ENCODE measurements at places on chromosomes 12 and 14.

- DNase-seq: no peak
These were observed 174.5 kb downstream of the MYRFL start for GRCh38 chr12:69999561-69999960.

DNA sequence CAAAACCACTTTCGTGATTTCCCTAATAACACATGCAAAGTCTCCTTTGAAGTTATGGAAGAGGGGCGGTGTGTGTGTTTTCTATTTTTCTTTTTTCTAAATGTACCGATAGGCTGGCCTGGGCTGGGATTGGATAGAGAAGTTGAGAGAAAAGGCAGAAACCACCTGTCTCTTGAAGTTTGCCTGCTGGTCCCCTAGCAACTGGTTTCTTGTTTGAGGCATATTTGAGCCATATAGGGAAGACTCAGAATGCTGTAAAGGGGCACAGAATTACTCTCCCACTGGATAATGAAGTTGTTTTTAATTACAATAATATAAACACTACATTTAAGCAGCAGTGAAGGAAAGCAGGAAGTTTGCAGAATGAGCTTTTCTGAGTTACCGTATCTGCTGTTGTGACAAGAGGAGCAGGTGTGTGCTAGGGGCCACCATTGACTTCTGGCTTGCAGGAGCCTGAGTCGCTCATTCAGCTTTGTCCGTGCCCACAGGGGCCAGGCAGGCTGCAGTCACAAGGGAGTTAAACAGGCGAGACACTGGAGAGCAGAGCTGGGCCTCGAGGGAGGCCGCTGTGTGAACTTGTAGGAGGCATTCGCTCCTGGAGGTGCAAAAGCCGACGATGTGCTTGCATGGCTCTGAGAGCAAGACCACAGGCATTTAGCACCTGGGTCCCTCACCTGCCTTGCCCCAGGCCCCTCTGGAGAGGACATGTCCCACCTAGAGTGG lies 173.8 kb upstream of the RGS6 start:
- no peak for DNase-seq

GRCh38 chr12:54622463-54623183 lies 12.1 kb downstream of the LACRT start:
- no peak for DNase-seq

DNA sequence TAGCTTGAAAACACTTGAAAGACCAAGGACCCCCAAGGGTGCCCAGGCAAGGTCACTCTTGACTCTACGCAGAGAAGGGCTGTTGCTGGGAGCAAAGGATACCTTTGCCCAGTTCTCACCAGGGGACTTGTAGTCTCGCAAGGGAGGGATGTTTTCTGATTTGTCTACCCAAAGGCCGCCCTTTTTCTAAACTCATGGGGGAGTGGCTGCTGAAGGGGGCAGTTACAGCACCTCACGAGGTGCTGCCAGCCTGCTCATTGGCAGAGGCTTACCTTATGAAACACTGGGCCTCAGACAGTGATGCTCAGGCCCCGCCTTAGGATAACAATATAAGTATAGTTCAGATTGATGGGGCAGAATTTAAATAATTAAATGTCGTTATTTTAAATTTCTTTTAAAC lies 107.0 kb downstream of the ETV6 start:
- DNase-seq: no peak

- peak; percentile 90 for DNase-seq
These were observed 2.2 kb upstream of the NFATC4 start for GRCh38 chr14:24365600-24366412.

DNA sequence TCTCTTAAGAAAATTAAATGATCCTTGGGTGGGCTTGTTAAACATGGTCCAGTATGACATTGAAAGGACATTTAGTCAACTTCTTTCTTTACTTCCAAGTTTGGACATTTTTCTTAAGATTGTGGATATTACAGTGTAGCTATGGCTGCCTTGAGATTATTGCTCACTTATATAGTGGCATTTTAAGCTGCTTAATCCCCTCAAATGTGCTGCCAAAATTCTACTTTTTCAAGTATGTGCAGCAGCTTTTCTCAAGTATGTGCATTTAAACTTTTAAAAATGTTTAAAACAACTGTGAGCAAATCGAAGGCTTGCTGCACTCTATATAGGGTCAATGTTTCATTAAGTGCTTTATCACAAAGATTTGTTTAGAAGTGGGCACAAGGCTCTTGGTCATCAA lies 7.4 kb downstream of the TXNRD1 start:
- DNase-seq: no peak

DNA sequence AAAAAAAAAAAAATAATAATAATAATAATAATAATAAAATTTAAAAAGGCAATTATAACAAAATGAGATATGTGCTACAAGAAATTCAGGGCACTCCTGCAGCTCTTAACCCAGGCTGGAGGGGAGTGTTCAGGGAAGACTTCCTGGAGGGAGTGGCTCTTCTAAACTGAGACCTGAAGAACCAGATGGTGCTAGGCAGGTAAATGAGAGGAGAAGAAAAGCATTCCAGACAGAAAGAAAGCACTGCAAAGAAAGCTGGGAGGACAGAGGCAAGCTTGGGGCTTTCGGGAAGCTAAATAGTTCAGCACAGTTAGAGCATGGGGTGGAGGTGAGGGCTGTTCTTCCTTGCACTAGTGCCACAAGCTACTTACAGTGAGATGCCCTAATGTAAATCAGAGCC lies 9.9 kb upstream of the SRSF9 start:
- no peak for DNase-seq

GRCh38 chr12:79019672-79020071 lies 155.1 kb downstream of the SYT1 start:
- DNase-seq: no peak

DNA sequence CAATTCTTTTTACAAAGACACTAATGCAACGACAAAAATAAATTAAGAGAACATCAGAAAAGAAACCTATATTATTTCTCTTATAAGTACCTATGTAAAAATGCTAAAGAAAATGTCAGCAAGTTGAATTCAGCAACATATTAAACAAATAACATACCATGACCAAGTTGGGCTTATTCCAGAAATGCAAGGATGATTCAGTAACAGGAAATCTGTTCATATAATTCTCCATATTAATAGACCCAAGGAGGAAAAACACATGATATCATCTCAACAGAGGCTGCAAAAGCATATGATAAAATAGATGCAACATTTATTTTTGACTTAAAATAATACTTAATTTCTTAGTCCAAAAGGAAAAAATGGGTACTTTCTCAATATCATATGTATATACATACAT lies 25.1 kb upstream of the GPHB5 start:
- DNase-seq: no peak

- no peak for DNase-seq
These were observed 72.9 kb upstream of the LTA4H start for GRCh38 chr12:96108321-96108720.

DNA sequence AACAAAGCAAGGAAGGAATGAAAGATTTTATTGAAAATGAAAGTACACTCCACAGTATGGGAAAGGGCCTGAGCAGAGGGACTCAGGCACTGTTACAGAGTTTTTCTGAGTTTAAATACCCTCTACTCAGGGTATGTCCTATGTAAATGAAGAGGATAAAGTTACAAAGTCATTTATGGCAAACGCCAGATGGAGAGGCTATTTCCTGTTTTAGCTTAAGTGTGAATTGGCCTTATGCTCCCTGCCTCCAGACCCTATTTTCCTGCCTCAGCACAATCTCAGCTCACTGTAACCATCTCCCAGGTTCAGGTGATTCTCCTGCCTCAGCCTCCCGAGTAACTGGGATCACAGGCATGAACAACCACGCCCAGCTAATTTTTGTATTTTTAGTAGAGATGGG lies 6.8 kb upstream of the PHC1 start:
- no peak for DNase-seq

DNA sequence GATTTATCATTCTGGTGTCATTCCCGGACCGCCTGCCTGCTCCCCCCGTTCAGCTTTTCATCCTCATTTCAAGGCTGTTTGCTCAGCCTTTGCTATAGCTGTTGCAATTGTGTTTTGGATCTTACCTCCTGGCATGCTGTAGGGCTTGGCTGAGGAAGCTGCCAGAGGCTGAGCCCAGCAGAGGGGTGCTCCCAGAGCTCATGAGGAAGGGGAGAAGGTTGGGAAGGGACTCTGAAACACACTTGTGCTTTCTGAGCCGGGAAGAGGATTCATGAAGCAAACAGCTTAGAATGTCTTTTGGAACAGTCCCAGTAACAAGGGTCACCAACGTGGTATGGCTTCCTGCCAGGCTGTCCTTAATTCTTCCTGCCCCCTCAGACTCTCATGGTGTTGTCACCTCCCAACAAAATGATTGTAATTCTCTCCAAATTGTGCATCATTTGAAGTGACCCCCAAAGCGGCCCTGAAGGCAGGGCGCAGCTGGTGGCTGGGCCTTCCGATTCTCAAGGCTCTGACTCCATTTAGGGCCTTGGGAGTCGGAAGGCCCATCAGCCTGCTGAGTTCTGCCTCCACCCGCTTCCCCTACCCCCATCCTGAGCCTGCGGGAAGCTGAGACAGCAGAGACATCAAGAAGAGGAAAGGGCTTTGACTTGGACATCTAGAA lies 111.9 kb upstream of the ARHGAP5 start:
- DNase-seq: no peak

DNA sequence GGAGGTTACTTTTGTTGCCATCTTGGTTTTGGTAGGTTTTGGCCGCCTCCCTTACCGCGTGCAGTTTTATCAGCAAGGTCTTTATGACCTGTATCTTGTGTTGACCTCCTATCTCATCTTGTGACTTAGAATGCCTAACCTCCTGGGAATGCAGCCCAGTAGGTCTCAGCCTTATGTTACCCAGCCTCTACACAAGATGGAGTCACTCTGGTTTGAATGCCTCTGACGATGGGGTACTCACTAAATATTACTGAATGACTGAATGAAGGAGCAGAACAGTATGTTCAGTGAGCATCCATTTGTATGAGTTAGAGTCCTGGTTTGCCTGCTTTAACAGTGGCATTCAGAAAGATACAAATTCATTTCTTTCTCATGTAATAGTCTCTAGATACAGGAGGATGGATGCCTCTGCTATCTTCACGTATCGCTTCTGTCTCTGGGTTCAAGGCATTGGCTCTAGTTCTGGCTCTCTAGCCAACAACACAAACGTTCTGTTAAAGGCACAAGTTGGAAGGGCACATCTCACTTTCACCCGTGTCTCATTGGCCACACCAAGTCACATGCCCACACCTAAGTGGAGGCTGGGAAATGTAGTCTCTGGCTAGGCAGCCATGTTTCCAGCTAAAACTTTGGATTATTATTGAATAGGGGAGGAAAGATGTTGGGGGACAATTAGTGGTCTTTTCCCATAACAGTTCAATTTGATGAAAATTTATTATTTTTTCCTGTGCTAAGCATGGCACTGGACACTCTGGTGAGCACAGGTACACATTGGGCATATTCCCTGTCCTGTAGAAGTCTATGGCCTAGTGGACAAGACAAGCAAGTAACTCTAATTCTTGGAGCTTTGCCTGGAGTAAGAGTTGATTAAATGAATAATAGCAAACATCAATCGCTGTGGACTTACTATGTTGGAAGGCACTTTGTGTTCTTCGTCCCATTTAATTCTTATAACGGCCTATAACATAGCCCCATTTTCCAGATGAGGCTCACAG lies 75.2 kb upstream of the RPH3A start:
- DNase-seq: no peak

DNA sequence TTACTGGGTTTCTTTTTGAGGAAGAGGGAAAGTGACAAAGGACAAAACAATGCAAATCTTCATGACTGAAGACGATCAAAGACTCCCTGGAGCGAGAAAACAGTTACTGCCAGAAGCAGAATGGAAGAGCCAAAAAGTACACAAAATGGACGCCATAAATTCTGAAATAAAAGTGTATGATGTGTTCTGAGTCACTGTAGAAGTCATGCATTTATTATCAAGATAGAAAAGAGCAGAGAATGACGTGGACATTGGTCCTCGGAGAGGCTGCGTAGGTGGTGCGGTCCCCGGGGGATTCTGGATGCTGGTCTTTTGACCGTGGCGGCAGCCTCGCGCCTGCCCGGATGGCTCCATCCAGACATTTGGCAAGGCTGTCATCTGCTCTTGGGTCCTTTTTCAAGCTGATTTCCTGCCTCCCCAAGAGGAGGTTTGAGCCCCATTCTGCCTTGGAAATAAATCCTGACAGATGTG lies 52.8 kb downstream of the C14orf132 start:
- no peak for DNase-seq

DNA sequence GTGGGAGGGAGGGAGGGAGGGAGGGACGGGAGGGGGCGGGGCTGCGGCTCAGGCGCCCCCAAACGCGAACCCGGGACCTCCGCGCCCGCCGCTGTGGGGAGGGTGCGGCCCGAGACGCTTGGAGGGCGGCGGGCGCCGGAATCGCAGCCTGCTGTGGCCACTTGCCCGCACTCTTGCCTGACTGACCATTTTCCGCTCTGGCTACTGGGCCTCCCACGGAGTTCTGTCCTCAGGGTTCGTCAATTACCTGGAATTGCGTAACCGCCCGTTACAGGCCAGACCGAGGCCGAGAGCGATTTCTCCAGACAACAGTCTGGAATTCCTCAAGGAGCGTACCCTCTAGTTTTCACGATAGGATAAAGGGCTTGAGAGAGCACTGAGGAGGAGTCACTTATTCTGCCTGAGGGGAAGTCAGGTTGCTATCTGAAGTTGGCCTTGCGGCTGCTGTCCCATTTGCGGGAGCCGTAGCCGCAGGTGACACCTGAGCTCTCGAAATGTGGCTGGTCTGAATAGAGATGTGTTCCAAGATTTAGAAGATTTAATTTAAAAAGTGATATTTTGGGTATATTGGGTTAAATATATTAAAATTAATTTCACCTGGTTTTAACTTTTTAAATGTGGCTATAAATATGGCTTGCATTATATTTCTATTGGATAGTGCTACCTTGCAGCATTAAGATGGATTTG lies 446 bp upstream of the ZNF641 start:
- peak; percentile 58 for DNase-seq

GRCh38 chr14:92459030-92459949 lies 54.3 kb upstream of the RIN3 start:
- no peak for DNase-seq

DNA sequence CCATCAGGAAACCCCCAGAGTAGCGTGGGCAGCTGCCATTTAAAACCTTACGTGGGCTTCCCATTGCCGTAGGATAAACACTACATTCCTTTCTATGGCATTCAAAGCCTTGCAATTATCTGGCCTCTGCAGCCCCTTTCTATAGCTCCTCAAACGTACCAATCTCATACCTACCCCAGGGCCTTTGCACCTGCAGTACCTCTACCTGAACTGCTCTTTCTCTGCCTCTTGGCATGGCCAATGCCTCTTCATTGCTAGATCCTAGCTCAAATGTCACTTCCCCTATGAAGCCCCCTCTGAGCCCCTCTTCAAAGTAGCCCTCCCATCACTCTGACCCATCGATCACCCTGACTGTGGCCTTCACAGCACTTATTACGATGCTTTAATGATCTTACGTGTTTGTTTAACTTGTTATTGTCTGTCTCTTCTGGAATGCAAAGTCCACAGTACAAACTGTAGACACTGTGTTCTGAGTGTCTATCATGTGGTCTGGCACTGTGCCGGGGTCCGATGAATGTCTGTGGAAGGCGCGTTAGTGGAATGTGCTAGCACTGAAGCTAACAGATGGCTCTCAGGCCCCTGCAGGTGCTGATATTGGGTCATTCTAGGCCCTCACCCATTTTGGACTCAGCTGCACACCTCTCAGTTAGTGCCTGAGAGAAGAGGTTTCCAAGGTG lies 157.3 kb upstream of the NOS1 start:
- DNase-seq: peak; percentile 86

- DNase-seq: no peak
These were observed 40.9 kb upstream of the VASH1 start for GRCh38 chr14:76720382-76720813.
